ENCODE measurements at places on chromosomes 11 and 22.

GRCh38 chr11:102430158-102430836 is 22.3 kb downstream of the TMEM123 start:
- no peak for DNase-seq

- DNase-seq, result no peak
Measured at GRCh38 chr11:70307176-70307575, 36.7 kb downstream of the PPFIA1 start.

DNA sequence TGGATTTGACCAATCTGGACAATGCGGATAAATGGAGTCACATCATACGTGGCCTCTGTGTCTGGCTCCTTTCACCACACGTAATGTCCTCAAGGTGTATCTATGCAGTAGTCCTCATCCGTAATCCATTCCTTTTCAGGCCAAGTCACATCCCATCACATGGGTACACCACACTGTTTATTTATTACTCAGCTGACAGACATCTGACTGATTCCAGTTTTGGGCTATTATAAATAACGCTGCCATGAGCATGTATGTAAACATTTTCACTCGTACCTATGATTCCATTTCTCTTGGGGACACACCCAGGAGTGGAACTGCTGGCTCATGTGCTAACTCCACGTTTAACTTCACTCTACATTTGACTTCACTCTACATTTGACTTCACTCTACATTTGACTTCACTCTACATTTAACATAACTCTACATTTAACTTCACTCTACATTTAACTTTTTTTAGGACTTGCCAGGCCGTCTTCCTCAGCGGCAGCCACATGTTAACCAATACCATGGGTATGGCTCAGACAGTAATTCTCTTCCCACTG is 52.1 kb downstream of the SHANK2 start:
- no peak for DNase-seq

- DNase-seq, result no peak
Measured at GRCh38 chr11:23473782-23474181, 613.5 kb upstream of the CCDC179 start.

DNA sequence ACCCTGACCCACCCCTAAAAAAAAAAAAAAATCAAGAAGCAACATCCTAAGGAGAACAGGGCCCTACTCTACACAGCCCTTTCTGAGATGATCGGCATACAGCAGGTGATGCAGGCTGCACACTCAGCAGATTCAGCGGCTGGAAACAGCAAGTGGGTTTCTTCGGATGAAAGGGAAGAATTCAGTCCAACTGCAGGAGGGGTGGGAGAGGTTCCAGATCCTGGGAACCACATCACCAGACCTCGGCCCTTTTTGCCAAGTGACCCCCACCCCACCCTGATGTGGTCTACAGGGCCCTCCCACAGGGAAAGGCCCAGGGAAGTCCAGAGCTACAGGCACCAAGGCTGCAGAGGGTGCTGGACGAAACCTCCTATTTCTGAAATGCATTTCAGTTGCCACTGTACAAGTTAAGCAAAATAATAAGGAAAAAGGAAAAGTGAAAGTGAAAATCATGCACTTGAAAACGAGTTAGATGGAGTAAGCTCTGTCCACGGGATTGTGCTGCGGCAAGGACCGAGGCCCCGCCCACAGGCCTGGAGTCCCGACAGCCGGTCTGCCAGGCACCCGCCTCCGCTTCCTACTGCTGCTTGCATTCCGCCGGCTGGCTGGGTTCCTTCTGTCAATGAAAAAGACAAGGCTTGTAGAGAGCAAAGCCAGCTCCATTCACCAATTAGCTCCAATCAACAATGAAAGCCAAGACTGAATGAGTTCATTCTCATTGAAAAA is 16.0 kb upstream of the PHLDA2 start:
- no peak for DNase-seq

DNA sequence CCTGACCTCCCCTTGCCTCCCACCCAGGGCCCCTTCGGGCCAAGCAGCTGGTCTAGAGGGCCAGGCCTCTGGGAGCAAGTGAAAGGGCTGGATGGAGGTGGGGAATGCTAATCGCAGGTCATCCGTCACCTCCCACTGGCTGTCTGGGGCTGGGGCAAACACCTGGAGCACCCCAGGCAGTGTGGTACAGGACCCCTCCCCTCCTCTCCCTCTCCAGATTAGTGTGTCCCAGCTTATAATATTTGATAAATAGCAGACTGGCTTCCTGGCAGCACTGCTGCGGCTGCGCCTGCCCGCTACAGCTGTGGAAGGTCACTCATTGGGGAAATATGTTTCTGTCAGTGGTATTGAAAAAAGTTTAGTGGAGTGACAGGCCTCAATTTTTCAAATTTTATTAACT is 90.7 kb upstream of the PHOX2A start:
- no peak for DNase-seq

DNA sequence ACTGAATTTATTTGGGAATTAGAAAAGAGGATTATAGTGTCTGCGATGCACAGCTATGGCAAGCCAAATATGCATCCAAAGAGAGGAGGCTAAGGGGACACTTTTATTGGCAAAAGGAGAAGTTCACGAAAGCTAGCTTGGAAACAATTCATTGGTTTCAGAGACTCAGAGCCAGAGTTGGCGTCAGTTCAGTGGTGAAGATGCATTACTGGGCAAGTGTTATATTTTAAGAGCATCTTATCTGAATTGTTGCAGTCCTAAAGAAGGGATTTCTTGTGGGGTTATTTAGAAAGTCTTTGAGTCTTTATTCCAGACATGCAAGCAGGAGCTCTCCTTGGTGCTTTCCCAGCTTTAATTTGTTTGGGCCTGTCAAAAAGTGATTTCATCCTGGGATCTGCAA is 15.0 kb downstream of the CLDN5 start:
- DNase-seq, result no peak

DNA sequence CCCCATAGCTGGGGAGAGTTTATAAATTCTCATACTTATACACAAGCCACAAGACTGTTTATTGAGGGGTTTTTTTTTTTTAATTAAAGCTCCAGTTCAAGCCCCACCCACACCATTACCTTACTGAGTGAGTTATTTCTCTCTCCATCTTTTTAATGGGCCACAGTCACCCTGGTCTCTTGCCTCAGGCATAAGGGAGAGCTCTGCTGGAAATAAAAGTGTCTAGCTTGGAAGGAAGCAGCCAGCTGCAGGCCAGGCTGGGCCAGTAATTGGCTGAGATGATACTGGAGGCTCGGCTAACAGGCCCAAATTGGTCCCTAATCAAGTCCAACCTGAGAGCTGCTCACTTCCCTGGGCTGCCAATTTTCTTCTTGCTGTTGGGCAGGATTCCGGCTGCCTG is 174.1 kb downstream of the INSC start:
- no peak for DNase-seq

DNA sequence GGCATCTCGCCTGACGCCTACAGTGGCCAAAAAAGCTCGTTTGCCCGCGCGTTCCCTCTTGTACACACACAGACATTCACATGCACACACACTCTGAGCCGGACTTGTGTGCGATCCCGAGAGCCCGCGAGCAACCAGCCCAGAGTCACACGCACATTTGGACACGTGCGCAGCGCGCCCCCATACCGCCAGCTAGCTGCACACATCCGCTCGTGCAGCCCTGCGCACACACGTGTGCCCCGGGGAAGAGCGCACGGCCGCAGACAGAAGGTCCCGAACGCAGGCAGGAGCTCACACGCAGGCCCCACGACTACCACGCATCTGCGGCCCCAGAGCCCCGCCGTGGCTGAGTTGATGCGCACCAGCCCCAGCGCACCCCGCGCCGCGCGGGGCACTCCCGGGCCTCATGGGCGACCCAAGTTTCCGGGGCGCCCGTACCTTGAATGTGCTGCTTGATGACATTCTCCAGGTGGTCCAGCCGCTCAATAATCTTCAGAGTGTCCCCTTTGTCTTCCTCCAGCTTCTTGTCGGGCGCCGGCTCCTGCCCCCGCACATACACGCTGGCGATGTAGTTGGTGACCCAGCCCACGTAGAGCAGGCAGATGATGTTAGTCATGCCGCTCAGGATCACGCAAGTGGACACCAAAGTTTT is 758 bp downstream of the GALNT18 start:
- peak; percentile 38 for DNase-seq

DNA sequence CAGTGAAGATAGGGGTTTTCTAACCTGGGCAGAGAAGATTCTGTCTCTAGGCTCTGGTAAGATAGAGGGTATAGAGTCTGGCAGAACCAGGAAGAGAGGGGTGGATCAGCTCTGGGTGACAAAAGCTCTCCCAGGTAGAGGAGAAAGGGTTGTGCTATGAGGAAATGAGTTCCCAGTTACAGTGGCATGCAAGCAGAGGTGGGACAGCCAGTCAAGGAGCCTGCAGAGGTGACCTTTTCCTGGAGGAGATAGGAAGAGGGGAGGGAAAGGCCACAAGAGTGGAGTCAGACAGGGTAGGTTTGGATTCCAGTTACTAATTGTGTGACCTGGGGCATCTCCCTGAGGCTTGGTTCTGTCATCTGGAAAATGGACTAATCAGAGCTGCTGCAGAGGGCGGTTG is 3.4 kb upstream of the CAPN5 start:
- DNase-seq, result no peak
